ENCODE measurements at places on chromosomes 4 and X.

DNA sequence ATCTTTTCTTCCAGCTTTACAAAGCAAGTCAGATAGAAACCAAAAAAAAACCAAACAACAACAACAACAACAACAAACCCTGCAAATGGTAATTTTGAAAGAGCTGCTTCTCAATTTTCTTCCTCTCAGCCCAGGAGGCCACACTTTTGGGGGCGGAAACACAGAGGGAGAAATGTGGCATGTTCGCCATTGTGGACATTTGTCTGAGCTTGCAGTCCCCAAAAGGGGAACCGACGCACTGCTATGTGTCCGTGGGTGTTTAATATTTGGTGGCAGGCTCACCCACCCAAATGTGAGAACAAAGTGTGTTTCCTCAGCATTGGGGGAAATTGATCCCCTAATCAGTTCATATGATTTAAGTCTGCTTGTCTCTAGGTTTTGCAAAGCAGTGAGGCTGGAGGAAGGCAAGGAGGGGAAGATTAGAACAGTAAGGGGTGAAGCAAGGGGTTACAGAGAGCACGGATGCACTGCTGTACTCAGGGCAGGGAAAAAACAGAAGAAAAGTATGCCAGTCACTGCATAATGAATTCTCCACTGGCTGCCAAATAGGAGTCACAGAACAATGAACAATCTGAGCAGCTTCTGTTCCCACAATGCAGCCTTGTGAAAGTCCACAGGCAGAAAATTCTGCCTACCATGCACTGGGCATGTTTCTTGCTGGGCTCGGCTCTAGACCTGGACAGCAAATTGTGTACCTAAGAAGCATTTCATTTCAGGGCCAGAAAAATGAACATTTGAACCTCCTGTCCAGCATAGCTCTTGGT lies 74.7 kb upstream of the GPM6B start:
- peak; percentile 94 for DNase-seq

- DNase-seq = no peak
Observed at GRCh38 chr4:94451051-94451694, 569 bp upstream of the PDLIM5 start.

GRCh38 chrX:29082558-29082957 lies 495.3 kb downstream of the IL1RAPL1 start:
- DNase-seq = no peak

DNA sequence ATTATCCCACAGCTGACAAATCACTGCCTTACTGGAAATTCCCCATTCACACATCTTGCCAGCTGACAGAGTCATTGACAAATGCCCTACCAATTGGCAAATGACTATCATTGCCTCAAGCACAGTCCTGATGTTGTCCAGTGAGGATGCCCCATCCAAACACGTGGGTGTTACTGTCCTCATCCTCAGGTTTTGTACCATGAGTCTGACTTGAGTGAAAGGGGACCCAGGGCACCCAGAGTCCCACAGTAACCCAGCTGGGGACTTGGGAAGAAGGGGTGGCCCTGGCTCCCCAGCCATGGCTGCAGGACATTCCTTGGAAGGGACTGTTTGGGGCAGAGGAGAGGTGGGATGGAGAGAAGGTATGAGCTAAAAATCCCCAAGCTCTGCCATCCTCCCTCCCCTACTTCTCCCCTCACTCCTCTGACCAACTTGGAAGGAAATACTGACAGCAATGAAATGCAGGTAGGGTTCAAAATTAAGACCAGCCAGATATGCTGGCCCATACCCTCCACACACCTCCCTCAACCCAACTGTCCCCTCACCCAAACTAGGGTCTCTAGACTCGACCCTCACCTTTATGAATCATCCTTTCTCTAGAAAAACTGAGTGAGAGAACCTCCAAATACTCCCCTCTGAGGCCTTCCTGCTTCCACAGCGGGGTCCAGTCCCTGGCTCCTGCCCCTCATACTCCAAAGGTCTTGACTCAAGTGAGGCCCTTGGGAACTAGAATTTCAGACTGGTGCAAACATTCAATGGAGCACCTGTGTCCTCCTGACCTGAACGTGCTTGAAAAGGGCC lies 5.1 kb downstream of the TIMP1 start:
- DNase-seq = no peak
